ENCODE measurements at places on chromosomes 7 and 10. TPM values are rescaled to one million over a fixed set of nuclear protein-coding genes. Genes with fewer than 3 reads are reported as not detected.

Gene DNAJB6
- total RNA-seq, result 66.4 TPM

Gene MYH16
- total RNA-seq, result not detected

Gene AOC1
- not detected for total RNA-seq

Gene CFAP43
- total RNA-seq, result 0.09 TPM

Gene ZNF107
- 0.92 TPM for total RNA-seq

Gene BLNK
- 0.28 TPM for total RNA-seq

Gene ZNF511
- total RNA-seq, result 20.5 TPM

Gene PIP
- total RNA-seq, result not detected
